ENCODE measurements at places on chromosomes 16 and 17. TPM values are rescaled to one million over a fixed set of nuclear protein-coding genes. Genes with fewer than 3 reads are reported as not detected.

- no peak overlapping the region for H3K4me3 ChIP-seq
- H3K27me3 ChIP-seq = no peaks in the 10 kb centered on the region
- no peaks in the 10 kb centered on the region for H3K4me1 ChIP-seq
- no peaks in the 10 kb centered on the region for H3K36me3 ChIP-seq
Observed at GRCh38 chr16:76668207-76668725, 391.1 kb downstream of the CNTNAP4 start.

DNA sequence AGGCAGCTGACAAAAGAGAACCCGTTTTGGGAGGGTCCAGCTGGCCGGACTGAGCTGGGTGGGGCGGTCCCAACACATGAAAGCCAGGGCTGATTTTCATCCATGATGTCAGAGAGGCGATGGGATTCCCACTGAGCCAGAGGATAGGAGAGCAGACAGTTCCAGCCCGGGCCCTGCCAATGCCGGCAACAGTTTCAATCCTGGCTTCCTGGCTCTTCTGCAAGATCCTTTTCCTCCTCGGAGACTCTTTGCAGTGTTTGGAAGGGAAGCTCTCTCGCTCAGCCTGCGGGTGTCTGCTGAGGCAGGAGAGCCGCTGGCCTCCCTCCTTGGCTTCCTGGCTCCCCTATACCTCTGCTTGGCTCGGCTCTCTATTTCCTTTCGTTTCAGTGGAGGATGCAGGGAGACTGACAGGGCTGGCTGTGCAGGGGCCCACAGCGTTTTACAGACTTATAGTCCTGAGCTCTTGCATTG is 145.5 kb upstream of the SOX9 start:
- peak overlapping the region; percentile 37 for H3K4me3 ChIP-seq
- DNase-seq = peak; percentile 57
- no peaks in the 10 kb centered on the region for H3K27me3 ChIP-seq
- H3K4me1 ChIP-seq = peaks cover 14% of the 10 kb centered on the region
- H3K27ac ChIP-seq = peak overlapping the region; percentile 93

GRCh38 chr17:37045351-37045922 is 96.7 kb downstream of the AATF start:
- no peak overlapping the region for H3K27ac ChIP-seq
- H3K36me3 ChIP-seq = peaks cover 5% of the 10 kb centered on the region
- H3K4me1 ChIP-seq = peaks cover 26% of the 10 kb centered on the region
- no peak for DNase-seq
- no peak overlapping the region for H3K4me3 ChIP-seq
- no peaks in the 10 kb centered on the region for H3K27me3 ChIP-seq

- no peak for DNase-seq
- no peaks in the 10 kb centered on the region for H3K27me3 ChIP-seq
- no peak overlapping the region for H3K4me3 ChIP-seq
- no peaks in the 10 kb centered on the region for H3K4me1 ChIP-seq
Observed at GRCh38 chr16:49454426-49455180, 81.0 kb downstream of the C16orf78 start.

- peaks cover 12% of the 10 kb centered on the region for H3K36me3 ChIP-seq
- no peaks in the 10 kb centered on the region for H3K27me3 ChIP-seq
- H3K27ac ChIP-seq = no peak overlapping the region
- DNase-seq = no peak
- H3K4me1 ChIP-seq = peaks cover 20% of the 10 kb centered on the region
- H3K4me3 ChIP-seq = no peak overlapping the region
Observed at GRCh38 chr16:30443631-30444030, 2.0 kb downstream of the SEPHS2 start.

- H3K27ac ChIP-seq = no peak overlapping the region
- H3K27me3 ChIP-seq = no peaks in the 10 kb centered on the region
- DNase-seq = peak; percentile 79
- peaks cover 50% of the 10 kb centered on the region for H3K36me3 ChIP-seq
Observed at GRCh38 chr17:40191237-40192208, 14.3 kb downstream of the RAPGEFL1 start.

DNA sequence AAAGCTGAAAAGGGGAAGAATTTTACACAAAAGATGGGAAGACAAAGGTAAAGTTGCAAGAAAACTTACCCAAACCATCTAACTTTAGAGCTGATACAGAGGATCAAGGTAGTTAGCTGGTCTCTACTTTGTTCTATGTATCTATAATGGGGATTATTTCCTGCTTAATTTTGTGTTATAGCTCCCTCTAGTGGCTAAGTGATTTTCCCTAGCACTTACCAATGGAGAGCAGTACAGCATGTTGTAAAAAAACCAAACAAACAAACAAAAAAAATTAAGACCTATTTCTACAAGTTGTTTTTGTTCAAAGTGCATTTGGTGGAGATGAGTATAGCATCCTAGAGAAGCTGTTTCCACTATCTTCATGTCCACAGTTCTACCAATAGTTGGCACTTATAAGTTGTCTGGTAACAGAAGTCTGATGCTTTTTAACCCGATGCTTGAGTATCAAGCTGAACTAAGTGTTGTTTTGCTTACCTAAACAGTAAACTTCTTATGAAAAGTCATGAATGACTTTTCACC is 7.5 kb downstream of the SRSF1 start:
- H3K27me3 ChIP-seq = no peaks in the 10 kb centered on the region
- H3K36me3 ChIP-seq = peaks cover 8% of the 10 kb centered on the region
- H3K27ac ChIP-seq = no peak overlapping the region

DNA sequence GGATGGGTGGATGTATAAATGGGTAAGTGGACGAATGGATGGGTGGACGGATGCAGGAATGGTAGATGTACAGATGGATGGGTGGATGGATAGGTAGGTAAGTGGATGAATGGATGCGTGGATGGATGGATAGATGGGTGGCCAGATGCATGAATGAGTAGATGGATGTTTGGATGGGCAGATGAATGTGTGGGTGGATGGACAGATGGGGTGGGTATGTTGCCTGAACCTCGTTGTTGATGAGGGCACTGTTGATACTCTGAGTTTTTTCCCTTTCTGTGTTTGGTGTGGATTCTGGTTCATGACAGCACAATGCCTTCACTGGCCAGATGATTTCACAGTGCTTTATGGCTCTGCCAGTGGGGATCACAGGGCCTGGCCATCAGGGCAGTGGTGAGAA is 208.3 kb downstream of the NPIPB11 start:
- H3K27ac ChIP-seq = no peak overlapping the region
- no peaks in the 10 kb centered on the region for H3K27me3 ChIP-seq
- H3K36me3 ChIP-seq = peaks cover 3% of the 10 kb centered on the region
- peaks cover 35% of the 10 kb centered on the region for H3K4me1 ChIP-seq

DNA sequence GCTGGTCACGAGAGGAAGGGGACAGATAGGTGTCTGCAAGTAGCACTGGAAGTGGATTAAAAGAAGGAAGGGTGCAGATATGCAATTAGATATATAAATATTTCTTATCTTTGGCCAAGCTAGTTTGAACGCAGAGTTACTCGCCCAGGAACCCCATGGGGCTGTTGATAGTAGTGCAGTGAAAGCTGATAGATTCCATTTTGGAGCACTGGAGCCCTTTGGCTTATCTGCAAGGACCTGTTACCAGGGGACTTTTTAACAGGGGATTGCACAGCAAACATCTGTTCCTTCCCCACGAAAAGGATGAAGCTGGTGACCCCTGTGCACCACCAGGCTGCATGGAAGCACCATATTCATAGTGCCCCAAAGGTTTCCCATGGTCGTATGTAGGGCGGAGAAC is 218.7 kb downstream of the SHISA9 start:
- no peak for DNase-seq
- no peak overlapping the region for H3K27ac ChIP-seq
- no peaks in the 10 kb centered on the region for H3K36me3 ChIP-seq
- H3K4me1 ChIP-seq = no peaks in the 10 kb centered on the region
- H3K4me3 ChIP-seq = no peak overlapping the region
- no peaks in the 10 kb centered on the region for H3K27me3 ChIP-seq

CDK3 gene
- 3.8 TPM for total RNA-seq

GRCh38 chr16:69936252-69936651 is 14.9 kb upstream of the CLEC18A start:
- no peak for DNase-seq
- H3K4me1 ChIP-seq = peaks cover 16% of the 10 kb centered on the region
- no peaks in the 10 kb centered on the region for H3K27me3 ChIP-seq
- H3K27ac ChIP-seq = no peak overlapping the region

CES1 gene
- 7.5 TPM for total RNA-seq

GRCh38 chr17:81621494-81622130 is 15.3 kb downstream of the NPLOC4 start:
- DNase-seq = no peak
- H3K36me3 ChIP-seq = peaks cover 86% of the 10 kb centered on the region
- no peaks in the 10 kb centered on the region for H3K4me1 ChIP-seq

DNA sequence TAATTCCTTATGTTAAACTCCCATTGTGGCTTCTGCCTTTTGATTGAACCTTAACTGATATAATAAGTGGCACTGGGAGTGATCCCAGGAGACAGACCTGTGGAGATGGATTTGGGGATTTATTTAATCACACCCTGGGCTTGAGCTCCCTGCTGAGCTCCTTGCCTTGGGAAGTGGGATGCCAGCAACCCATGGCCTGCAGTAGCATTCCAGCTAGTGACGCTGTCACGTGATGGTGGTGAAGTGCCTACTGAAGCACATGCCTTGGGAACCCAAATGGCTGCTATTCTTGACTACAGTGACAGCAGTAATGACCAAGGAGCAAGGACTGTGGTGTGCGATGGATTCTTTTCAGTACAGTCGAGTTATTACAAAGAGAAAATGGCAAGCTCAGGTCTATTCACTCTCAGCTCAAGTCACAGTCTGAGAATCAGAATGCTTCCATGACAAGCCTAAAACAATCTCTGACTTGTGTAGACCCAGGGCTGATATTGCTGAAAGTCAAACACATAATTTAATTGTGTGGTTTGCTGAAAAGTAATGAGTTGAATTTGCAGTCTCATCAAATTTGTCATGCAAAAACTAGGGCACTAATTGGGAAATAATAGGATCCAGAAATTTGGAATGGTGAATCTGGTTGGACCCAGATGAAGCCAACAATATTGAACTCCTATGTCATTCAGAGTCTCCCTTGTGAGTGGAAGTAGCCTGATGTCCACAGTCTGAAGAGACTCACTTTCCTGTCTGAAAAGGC is 47.1 kb downstream of the BCL7C start:
- H3K4me3 ChIP-seq = no peak overlapping the region
- no peaks in the 10 kb centered on the region for H3K36me3 ChIP-seq
- no peaks in the 10 kb centered on the region for H3K27me3 ChIP-seq
- no peak overlapping the region for H3K27ac ChIP-seq

DNA sequence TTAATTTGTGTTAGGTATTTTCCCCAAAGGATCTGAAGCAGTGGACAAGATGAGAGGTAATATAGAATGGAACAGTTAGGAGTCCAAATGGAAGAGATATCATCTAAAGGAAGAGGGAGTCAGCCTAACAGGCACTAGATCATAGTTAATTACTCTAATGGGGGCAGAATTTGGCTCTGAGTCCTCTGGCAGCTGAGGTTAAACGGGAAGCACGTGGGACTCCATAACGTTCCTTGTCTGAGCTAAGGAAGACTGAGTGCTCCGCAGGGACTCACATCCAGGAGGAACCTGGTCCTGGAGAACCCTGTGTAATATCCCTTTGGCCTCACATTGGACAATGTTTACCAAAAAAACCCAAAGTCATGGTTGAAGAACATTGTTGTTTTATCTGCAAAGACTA is 46.6 kb upstream of the TEX2 start:
- H3K27me3 ChIP-seq = no peaks in the 10 kb centered on the region
- no peak for DNase-seq
- no peak overlapping the region for H3K27ac ChIP-seq
- no peaks in the 10 kb centered on the region for H3K4me1 ChIP-seq

GRCh38 chr16:5506021-5506420 is 408.4 kb upstream of the EEF2KMT start:
- no peaks in the 10 kb centered on the region for H3K36me3 ChIP-seq
- H3K27ac ChIP-seq = no peak overlapping the region
- H3K27me3 ChIP-seq = peaks cover 8% of the 10 kb centered on the region
- peaks cover 25% of the 10 kb centered on the region for H3K4me1 ChIP-seq
- no peak for DNase-seq
- H3K4me3 ChIP-seq = no peak overlapping the region

KRTAP4-2 gene
- total RNA-seq = not detected

- H3K27ac ChIP-seq = no peak overlapping the region
- peaks cover 4% of the 10 kb centered on the region for H3K27me3 ChIP-seq
- H3K36me3 ChIP-seq = no peaks in the 10 kb centered on the region
- no peak for DNase-seq
Observed at GRCh38 chr16:85761861-85762260, 11.0 kb upstream of the C16orf74 start.

ARHGAP44 gene
- 7.4 TPM for total RNA-seq

DNA sequence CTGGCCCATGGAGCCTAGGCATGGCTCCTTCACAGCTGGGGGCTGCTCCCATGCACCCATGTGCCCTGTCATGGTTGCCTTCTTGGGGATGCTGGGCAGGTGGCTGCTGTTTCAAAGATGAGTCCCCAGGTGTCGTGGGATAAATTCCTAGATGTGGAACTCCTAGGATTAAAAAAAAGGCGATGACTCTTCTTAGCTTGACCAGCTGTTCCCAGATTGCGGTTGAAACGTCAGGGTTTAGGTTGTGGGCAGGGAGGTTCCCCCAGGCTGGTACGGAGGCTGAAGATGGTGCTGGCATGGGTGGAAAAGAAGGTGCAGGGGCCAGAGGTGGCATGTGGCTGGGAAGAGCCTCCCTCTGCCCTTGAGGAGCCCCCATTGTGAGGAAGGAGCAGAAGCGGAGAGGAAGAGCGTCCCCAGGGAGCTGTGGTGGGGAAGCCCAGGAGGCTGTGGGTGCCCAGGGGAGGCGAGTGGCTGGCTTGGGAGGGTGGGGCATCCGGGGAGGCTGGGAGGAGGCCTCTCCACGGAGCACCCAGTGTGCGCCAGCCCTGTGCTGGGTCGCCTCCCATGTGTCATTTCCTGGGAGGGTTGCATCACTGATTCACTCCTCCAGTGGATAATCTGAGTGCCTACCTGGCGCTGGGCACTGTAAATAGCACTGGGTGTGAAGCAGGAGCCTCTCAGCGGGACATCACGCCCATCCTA is 7.5 kb upstream of the KCNJ12 start:
- no peaks in the 10 kb centered on the region for H3K36me3 ChIP-seq
- H3K4me3 ChIP-seq = no peak overlapping the region
- no peak overlapping the region for H3K27ac ChIP-seq

DNA sequence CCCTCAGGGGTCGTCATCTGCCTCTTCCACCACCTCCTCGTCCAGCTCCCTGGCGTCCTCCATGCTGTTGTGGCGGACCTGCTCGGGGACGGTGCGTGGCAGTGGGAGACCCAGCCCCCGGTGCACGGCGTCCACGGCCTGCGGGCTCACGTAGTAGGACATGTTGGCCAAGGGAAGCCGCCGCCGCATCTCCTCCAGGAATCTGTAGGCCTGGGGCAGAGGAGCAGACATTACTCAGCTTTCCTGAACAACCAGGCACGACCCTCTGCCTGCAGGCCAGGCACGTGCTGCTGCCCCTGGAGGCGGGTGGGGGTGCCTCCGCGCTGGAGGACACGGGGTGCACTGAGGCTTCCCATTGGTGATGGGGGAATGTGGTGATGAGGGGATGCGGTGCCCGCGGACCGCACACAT is 17.8 kb downstream of the TELO2 start:
- no peak overlapping the region for H3K27ac ChIP-seq
- H3K4me3 ChIP-seq = no peak overlapping the region
- H3K4me1 ChIP-seq = no peaks in the 10 kb centered on the region
- peaks cover 78% of the 10 kb centered on the region for H3K36me3 ChIP-seq
- DNase-seq = no peak

UMOD gene
- total RNA-seq = not detected

SERPINF2 gene
- total RNA-seq = not detected

PRSS53 gene
- 9.8 TPM for total RNA-seq

All from spinal cord (tissue), 10 donors.